ENCODE measurements at places on chromosomes 12 and 14.
A peak's percentile ranks its signal among the peaks of the same experiment; 100 is the strongest.

DNA sequence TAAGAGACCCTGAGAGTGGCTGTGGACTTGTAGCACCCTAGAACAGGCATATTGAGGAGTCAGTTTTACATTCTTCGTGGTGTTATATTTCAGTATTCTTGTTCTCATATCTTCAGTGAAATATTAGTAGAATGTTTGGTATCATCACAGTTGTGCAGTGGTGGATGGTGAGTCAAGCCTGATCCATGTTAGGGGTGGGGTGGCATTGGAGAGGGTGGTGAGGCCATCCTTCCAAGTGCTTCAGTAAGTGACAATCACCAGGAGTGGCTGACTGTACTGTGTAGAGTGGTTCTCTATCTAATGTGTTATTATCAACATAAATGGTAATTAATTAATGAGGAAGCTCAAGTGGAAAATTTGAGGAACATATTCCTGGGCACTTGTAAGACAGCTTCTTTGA, 197.7 kb upstream of the SLC16A7 start:
- DNase-seq, result no peak

DNA sequence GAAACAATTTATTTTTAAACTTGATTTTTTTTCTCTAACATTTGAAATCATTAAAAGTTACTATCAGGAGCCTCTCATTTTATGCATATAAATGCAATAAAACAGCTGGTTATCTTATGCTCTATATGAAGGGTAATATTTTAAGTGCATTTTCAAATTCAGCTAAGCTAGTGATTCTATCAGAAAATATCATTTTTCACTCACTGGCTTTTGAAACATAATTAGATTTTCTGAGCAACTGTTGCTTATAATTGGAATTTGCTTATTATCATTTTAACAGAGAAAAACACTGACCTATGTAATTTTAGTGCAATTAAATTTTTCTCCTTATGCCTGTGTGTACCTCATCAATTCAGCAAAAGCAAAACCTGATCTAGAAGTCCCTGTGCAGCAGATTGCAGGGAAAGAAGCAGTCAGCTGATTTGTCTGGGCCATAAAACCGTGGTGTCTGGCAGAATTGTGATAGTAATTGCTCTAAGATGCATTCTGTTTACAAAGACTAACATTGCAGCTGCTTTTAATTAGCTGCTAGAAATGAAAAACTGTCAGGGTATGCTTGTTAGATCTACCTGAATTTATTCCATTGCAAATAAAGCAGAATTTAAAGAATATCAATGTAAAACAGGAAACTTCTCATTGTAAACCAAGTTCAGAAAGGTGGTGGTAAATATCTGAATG, 75.0 kb downstream of the BICD1 start:
- no peak for DNase-seq

GRCh38 chr14:75537071-75537470, 14.8 kb downstream of the BATF start:
- DNase-seq, result no peak

GRCh38 chr12:7731486-7731885, 15.7 kb downstream of the CLEC4C start:
- DNase-seq, result no peak

DNA sequence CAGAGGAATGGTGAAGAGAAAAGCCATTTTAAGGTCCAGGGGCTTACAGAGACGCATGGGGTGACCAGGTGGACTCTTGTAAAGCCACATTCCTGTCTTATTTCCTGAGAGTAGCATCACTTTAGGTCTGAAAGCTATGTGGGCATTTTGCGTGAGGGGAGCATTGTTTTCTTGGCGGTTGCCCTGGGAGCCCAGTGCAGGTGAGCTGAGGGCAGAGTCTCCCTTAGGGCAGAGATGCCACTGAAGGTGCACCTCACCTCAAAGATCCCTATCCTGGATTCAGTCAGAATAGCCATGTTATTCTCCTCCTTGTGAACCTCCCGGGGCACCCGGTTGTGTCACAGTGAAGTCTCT, 12.4 kb downstream of the GLRX5 start:
- no peak for DNase-seq

DNA sequence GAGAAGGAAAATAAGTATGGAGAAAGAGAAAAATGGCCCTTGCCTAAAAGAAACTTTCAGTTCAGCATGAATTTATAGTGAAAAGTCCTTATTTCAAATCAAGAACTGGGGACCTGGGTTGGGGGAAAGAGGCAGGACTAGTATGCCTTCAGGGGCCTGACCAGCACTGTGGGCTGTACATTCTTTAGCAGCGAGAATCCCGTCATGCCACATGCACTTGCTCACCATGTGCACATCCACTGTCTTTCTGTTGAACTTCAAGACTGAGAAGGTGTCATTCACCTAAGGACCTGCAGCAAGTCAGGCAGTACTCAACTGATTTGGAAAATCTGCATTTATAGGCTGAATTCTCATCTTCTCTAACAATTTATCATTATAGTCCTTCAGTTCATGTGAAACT, 50.2 kb downstream of the RAB35 start:
- no peak for DNase-seq

DNA sequence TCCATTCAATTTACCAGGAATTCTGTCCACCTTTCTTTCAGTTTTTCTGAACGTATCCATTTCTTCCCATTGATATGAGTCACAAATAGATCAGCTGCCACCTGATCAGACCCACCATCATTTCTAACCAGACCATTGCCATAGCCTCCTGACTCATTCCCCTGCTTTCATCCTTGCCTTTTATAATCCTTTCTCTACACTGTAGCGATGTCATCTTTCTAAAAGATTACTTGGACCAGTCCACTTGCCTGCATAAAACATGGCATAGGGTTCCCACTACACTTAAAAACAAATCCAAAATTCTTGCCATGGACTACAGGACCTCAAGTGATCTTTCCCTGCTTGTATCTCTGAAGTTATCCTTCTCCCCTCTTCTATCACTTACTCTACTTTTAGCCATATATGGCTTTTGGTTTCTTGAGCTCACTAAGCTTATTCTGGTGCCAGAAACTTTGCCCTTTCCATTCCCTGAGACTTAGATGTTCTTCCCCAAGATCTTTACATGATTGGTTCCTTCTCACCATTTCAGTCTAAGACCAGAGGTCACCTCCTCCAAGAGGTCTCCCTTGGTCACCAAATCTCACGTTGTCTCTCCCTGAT, 149.5 kb upstream of the KRR1 start:
- no peak for DNase-seq

- no peak for DNase-seq
Measured at GRCh38 chr12:75850721-75851462, 180.7 kb downstream of the PHLDA1 start.

- DNase-seq, result no peak
Measured at GRCh38 chr14:68105816-68106215, 286.2 kb downstream of the RAD51B start.

- no peak for DNase-seq
Measured at GRCh38 chr14:105307052-105307727, 6.4 kb upstream of the BRF1 start.

- DNase-seq, result peak; percentile 3
Measured at GRCh38 chr14:53153702-53154112, 584 bp upstream of the DDHD1 start.

DNA sequence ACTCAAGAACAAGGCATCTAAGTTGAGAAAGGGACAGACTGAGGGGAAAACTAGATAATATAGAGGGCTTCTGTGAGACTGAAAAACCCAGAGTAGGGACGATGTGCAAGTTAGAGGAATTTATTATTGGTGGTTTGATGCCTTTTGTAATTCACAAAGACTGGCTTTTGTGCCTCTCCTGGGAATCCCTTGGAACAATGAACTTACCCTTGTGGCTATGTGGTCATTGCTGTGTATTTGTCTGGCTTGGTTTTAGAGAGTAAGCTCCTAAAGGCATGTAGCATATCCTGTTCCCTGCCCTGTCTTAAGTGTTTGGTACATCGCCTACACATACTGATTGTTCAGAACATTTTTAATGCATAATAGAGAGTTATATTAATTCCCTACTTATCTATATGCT, 26.6 kb downstream of the DCN start:
- DNase-seq, result no peak

DNA sequence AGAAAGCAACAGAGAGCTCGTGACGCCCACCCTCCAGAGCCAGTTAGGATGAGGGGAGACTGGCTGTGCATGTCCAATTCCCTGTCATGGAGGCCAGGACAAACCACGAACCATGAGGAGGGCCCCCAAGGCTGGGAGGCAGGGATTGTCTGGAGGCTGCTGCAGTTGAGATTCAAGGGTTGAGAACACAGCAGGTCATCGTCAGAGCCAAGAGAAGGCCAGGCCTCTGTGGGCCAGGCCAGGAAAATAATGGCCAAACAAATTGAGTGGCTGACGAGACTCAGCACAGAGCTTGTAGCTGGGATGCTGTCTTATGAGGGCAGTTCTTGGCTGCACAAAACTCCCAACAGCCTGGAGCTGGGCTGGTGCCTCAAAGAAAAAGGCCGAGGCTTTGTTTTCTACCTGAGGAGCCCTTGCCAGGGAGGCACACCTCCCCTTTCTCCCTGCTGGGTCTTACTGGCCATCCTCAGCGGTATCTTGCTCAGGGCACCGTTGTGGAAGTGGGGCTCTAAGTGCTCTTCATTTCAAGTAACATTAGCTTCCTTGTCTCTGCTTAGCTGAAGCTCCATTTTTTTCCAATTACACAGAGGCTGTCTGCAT, 665.9 kb downstream of the BCL11B start:
- no peak for DNase-seq

DNA sequence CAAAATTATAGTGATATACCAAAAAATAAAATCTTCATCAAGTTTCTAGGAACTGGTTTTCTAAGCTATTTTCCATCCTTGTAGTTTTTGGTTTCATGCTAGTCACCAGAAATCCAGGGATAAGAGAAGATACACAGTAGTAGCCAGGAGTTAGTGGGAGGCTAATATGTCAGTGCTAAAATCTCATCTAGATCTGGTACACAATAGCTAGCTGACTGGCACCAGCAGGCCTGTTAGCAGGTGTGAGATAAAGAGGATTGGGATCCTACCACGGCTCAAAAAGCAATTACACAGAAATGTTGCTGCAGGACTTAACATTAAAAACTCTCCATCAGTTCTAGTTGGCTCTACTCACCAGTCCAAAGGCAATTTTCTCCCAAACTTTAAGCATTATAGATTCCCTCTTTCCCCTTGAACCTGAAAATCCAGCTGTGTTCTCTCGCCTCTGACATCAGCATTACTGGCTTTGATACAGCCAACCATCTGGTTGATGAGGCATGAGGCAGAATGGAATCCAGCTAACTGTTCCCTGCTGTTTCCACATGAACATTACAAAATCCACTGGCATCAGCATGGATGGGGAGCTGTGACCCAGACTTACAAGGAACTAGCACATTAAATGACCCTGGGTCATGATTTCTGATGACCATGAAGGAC, 41.8 kb upstream of the CCDC196 start:
- DNase-seq, result no peak

DNA sequence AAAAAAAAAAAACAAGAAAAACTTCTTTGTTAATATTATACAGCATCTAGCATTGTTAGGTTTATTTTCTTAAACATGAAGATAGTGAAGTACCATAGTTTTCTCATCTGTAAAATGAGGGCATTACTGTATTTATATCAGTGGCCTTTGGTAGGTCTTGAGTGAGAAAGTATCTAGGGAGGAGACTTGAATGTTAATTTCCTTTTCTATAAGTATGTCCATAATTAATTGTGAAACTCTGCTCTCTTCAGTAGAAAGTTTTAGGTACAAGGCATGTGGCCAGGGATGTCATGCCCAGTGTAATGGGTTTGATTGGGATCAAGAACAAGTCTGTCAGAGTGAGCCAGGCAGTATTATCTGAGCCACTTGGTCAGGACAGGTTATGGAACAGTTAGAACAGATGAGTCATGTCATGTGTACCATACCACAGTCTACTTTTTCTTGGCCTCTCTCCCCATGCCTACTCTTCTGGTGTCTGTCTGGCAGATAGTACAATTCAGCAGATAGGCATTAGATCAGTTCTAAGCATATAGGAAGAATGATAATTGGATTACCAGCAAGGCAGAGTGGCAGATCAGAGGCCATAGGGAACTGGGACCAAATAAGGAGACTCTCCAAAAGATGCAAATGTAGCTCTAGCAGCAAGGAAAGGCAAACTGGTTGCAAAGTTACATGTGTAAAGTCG, 30.4 kb downstream of the FBXO34 start:
- DNase-seq, result no peak

GRCh38 chr12:91984556-91984955, 161.1 kb downstream of the BTG1 start:
- no peak for DNase-seq

DNA sequence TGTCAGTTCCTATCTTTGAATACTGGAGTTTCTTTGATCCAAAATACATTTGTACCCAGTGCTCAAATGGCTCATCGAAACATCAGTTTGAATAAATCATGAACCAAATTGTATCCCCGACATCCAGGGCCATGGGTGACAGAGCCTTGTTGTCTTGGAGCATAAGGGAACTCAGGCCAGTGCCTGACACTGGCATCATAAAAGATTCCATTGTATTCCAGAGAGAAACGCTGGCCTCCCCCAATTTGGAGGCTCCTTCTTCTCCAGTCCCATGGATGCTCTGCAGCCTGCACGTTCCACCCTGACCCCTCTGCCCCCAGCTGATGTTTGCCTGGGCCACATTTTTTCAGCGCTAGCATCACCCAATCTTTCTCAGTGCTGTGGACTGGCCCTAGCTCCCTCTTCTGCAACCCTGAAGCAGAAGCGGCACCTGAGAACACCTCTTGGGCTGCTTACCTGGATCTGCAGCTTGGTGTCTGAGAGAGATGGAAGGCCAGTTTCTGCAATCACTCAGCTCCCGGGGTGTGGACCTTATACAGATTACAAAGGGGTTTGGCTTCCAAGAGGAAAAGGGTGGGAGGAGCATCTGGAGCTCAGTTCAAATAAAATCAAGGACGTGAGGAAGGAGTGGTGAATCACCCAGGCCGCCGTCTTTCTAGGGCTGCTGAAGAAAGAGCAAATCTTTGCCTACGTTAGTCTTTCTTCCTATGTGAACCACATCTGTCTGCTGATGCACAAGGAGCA, at the start of gene RNASE1:
RNASE1 (minus strand) TSS at position 504 of the 744 bp plus-strand sequence. CDS start 776 bp downstream, outside the sequence.
- DNase-seq, result no peak
